Transverse colon (tissue), 4 donors: ENCODE measurements at places on chromosomes 16 and 17. TPM values are rescaled to one million over a fixed set of nuclear protein-coding genes. Genes with fewer than 3 reads are reported as not detected.

GRCh38 chr17:82820278-82821251 lies 19.3 kb downstream of the ZNF750 start:
- no peak for DNase-seq

DNA sequence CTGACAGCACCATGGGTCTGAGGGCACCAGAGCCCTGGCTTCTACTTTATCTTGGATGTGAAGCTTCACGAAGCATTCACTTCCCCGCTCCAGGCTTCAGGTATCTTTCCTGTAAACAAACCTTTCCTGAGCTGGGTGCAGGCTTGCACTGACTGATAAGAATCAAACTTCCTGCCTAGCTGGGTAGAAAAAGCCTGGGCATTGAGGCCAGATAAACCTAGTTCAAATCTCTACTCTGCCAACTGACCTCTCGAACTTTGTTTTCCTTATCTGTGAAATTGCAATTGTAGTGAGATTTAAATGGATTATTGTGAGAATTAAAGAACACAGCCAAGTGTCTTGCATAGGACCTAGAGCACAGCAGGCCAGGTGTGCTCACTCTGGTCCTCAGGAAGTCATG lies 2.9 kb upstream of the TMEM208 start:
- DNase-seq: no peak

GRCh38 chr16:69870761-69871160 lies 80.4 kb upstream of the CLEC18A start:
- no peak for DNase-seq

DNA sequence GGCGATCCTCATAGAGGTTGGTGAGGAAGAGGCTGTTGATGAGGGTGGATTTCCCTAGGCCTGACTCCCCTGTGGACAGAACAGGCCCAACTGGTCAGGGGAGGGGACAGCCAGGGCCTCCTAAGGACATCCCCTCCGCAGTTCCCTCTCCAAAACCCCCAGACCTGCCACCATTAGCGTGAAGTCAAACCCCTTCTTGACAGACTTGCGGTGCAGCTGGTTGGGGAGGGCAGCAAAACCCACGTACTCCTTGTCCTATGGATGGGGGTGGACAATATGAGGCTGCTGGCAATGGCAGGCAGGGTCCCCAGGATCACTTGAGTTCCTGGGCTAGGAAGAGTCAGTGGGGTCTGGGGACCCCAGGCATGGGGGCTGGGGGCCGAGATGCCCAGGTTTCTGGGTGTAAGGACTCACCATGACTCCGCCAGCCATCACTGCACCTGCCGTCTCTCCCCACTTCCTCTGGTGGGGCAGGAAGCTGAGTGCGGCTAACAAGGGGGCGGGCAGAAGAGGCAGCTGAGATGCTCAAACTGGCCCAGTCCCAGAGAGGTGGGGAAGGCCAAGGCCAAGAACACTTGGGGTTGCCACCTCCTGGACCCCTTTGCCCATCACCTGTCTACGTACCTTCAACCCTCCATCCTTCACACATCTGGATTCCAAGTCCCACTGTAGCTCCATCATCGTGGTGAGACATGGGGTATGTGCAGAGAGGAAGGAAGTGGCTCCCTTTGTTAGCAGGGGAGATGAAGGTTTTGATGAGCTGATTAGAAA lies at the start of gene SEPTIN1:
Gene SEPTIN1, minus strand, starts transcription at position 451 of the 771 bp plus-strand sequence. Its CDS starts 19 bp downstream, at position 432.
- DNase-seq: peak; percentile 67

DNA sequence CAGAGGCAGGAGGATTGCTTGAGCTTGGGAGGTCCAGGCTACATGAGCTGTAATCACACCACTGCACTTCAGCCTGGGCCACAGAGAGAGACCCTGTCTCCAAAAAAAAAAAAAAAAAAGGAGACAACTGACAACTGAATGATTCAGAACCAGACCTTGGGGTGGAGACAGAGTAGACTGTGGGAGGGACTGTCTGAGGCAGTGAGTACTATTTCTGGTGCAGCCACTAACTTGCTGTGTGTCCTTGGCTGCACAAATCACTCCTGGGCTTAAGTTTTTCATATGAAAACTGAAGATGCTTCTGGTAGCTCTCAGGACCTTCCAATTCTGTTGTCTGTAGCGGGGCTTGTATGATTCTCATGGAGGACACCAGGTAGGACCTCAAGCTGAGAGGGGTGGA lies 5.8 kb downstream of the ASB16 start:
- no peak for DNase-seq

DNA sequence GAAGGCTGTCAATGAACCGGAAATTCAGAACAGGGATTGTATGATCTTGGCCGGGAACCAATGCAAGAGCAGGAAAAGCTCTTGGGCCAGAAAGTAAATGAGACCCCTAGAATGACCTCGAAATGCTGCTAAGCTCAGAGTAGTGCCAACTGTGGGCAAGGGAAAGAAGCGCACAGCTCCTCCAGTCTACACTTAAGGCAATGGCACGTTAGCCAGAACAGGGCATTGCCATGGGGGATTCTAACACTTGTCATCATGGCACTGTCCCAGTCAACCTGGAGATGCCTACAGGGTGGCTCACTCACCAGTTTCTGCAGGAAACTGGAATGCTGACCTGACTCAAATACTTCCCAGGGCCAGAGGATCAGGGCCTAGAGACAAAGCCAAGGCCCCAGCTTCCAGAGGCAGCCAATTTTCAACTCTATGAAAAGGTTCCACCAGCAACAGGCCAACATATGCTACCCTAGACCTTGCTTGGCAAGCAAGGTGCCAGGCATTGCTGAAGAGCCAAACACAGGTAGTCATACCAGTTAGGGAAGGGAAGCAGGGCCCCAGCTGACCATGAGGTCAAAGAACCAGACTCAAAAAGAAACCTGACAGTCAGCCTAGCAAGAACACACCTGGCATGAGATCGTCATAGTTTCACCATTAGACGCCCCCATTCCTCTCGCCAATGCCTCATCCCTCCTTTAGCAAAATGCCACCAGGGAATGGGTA lies 34.9 kb downstream of the ARHGAP17 start:
- DNase-seq: no peak

GRCh38 chr16:20950294-20950693 lies 49.7 kb downstream of the LYRM1 start:
- DNase-seq: no peak

- no peak for DNase-seq
Measured at GRCh38 chr16:48959204-48959603, 322.4 kb downstream of the CBLN1 start.

DNA sequence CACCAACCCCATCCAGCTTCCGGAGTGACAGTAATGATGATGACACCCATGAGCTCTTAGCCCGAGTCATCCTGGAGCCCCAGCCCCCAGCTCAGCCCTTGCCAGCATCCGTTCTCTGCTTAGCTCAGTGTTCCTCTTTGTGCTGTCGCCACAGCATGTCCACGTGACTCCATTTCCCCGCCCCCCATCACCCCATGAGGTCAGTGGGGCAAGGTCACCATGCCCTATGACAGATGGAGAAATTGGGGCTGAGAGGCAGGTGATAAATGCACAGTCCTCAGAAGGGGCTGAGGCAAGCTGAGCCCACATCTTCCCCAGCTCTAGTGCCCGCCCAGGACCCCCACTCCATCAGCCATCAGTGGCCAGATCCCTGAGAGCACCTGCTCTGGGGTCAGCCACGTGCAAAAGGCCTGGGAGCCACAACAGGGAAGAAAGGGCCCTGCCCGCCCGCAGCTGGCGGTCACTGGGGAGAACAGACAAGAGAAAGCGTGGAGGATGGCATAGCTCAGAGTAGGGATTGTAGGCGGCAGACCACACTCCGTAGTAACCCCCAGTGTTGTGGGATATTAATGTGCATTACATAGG lies 17.1 kb downstream of the ITGB4 start:
- no peak for DNase-seq

DNA sequence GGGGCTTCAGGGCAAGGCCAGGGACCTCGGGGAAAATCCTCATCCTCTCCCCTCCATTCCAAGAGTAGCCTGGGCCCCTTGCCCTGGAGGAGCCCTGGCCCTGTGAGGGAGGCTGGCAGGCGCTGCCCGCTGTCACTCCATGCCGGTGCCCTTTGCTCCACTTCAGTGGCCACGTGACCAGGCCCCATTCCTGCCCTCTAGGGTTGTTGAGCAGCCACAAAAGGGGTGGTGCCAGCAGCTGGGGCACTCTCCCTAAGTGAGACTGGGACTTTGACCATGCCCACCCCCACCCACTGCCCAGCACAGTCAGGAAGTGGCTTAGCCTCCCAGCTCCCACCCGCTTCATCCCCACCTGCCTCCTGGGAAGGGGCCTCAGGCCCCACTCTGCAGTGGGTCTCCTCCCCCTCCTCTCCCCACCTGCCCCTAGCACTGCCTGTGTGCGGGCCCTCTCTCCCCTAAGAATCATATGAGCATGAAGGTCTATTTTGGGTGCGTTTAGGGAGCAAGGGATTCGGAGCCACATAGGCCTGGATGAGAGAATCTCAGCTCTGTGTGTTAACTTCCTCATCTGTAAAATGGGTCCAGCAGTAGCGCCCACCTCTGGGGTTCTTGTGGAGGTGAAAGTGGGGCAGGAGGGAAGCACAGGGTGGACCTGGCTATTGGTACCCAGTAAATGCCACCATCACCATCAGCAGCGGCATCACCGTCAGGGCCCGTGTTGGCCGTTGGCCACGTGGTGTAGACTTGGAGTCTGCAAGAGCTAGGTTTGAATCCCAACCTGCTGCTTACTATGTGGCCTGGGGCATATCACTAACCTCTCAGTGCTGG lies 7.2 kb downstream of the PDK2 start:
- DNase-seq: peak; percentile 93

DNA sequence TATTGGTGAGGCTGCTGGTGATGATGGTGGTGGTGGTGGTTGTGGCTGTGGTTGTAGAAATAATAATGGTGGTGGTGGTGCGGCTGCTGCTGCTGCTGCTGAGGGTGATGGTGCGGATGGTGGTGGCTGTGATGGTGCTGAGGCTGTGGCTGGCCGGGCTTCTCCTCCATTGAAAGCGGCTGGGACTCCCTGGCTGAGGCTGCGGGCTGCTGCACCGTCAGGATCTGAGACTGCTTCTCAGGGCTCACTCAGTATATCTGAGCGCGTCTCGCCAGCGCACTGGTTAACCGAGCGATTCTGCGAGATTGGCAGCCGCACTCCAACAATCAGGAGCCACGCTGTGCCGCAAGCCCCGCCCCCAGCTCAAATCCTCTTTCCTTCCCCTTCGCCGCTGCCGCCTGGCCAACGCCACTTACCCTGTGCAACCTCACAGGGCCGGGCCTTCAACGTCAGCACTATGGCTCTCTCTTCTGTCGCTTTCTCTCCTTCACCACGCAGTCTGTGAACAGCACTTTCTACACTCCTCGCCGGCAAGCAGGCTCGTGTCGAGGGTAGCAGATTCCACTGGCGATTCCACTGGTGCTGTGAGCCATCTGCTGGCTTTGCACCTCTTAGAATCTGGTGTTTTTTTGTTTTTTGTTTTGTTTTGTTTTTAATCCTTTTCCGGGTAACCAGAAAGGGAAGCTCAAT lies at the start of gene NUFIP2:
Gene NUFIP2, minus strand, starts transcription at position 259 of the 690 bp plus-strand sequence. Its CDS starts 89 bp downstream, at position 170.
- DNase-seq: peak; percentile 100

- DNase-seq: no peak
Measured at GRCh38 chr17:79888811-79889634, 49.8 kb upstream of the CBX4 start.

DNA sequence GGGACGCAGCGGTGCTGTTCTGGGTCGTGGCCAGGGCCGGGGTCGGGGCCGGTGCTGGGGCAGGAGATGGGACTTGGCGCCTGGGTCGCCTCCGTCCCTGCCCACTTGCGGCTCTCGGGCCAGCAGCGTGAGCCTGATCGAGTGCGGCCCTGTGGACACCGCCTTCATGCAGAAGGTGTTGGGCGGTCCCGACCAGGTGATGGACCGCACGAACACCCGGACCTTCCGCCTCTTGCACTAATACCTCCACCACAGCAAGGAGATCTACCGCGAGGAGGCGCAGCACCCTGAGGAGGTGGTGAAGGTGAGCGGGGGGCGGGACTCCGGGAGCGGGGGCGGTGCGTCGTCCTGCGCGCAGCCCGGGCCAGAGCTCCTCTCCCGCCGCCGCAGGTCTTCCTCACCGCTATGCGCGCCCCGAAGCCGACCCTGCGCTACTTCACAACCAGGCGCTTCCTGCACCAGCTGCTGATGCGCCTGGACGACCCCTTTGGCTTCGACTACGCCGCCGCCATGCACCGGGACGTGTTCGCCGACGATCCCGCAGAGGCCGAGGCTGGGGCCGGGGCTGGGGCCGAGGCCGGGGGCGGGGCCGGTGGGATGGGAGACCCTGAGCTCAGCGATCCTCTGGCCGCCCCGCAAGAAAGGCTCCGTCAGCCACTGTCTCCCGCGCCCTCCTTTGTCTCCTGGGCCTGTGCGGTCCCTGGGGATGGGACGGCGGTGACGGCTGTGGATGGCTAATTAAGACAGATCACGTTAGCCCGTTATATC lies 4.5 kb upstream of the HSD17B1 start:
- peak; percentile 93 for DNase-seq

DNA sequence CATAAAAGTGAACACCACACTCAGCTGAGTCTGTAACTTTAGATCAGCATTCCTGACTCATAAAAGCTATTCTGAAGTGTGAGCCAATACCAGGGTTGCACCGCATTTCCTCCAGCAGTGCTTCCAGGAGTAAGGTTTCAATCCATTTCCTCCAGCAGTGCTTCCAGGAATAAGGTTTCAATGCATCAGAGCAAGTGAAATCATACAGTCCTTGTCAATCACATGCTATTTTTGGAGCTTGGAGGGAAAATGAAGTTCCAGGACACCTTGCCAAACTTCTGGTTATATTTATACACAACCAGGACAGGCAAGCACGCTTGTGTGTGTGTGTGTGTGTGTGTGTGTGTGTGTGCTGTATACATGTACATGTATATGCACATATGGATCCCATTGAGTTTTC lies 327.6 kb downstream of the GRIN2A start:
- DNase-seq: no peak

DNA sequence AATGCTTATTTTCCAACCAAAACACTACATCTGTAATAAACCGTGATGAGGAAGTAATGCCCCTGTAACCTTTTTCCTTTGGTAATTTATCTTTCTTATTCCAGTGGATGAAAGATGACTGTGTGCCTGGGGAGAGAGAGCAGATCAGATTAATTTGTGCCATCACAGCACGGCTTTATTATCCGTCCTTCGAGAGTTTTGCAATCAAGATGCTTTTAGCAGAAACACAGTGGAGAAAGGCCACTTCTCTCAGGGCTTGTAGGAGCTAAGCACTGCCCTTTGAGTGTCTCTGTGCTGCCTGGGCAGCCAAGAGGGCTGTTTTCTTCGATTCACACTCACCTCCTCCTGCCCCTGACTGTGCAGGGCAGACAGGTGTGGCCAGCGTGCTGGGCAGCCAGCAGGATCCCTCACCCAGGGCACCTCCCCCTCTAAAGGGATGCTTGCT lies 190.2 kb downstream of the PRKCA start:
- no peak for DNase-seq

NPIPB8 gene
- total RNA-seq: not detected

SLC2A4 gene
- 35.5 TPM for total RNA-seq

ADGRG3 gene
- total RNA-seq: 1.5 TPM

KCNJ12 gene
- total RNA-seq: 2.4 TPM

TAT gene
- total RNA-seq: not detected

OR1A1 gene
- total RNA-seq: not detected

CCL17 gene
- total RNA-seq: not detected
